ENCODE measurements at places on chromosomes 7 and 10.

DNA sequence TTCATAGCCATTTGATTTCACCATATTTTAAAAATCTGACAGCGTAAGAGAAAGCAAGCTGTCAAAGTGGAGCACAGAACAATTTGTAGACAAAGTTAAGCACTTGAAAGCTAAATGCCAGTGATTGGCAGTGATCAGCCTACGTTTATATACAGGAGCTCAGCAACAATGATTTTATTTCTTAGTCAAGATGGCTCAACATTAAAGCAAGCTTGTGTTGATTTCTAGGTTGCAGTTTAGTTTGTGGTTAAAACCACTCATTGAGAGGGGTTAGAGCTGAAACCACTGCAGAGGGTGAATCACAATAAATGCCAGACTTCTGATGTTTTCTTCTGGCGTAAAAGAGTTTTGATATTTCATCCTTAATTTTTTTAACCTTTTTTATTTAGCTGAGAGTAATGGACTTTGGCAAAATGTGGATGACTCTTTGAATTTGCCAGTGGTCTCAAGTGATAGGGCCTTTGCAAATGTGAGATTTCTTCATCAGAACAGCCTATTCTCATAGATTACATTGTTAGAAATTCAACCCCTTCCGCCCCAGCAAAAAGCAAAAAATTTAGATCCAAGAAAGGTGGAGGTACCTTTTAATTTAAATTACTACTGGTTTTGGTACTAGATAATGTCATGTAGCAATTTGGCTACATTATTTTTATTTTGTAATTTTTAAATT lies 73.8 kb downstream of the SHOC2 start:
- DNase-seq, result peak; percentile 8

GRCh38 chr7:128112781-128113221 lies 81.6 kb upstream of the LRRC4 start:
- no peak for DNase-seq

DNA sequence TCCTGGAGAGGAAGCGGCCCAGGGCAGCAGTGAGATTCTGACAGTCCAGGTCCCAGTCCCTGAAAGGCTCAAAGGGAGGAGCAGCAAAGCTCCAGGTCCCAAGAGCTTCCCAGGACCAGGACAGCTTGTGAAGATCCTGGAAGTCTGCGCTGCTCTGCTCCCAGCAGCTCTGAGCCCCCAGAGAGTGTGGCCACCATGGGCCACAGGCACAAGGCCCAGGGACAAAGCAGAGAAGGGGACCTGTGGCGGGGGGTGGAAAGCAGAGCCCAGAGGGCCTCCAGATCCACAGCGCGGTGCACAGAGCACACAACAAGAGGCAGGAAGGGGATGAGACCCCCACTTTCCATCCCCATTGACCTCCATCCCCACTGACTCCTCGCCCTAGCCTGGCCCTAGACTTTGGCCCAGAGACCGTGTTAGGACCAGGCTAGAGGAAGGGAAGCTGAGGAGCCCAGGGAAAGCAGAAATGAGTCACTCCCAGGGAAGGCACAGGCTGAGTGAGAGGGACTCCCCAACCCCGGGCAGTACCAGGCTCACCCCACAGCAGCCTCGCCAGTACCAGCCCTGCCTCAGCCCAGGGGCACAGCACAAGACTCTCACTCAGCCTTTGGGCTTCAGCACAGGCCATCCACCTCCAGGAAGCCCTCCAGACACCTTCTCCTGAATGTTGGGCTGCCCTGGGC lies 75.5 kb downstream of the GRID1 start:
- no peak for DNase-seq

DNA sequence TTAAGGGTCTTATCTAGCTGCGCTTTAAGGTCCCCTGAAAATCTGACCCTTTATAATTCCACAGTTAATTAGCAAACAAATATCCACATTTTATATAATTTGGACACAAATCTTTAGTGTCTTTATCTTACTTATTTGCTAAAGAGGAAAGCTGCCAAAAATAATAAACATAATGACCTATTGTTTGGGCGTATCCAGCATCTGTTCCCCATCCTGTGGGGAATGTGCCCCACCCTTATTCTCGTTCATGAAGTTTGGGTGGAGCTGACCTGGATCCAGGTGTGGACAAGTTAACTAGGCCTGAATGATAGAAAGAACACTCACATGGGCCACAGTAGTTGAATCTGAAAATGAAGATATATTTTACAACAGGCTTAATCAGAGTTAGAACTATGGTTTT lies 218.3 kb downstream of the CRPPA start:
- DNase-seq, result no peak

GRCh38 chr10:98617906-98618520 lies 171.3 kb upstream of the HPS1 start:
- no peak for DNase-seq

DNA sequence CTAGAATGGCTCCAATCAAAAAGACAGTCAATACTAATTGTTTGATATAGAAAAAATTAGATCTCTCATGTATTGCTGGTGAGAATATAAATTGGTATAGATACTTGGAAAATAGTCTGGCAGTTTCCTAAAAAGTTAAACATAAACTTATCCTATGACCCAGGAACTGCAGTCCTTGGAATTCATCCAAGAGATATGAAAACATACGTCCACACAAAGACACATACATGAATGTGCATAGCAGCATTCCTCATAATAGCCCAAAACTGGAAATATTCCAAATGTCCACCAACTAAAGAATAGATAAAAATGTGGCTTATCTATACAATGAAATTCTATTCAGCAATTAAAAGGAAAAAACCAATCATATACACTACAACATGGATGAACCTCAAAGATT lies 128.4 kb downstream of the ZFAND4 start:
- no peak for DNase-seq

- no peak for DNase-seq
Measured at GRCh38 chr10:132187430-132188138, 836 bp downstream of the DPYSL4 start.

All from activated CD4-positive, alpha-beta T cell treated with anti-CD3 and anti-CD28 coated beads for 24 hours (primary cell).